Globus pallidus (tissue), 1 donor: ENCODE measurements at places on chromosomes 3 and 15.

- DNase-seq = no peak
These were observed 158.6 kb upstream of the LMCD1 start for GRCh38 chr3:8343058-8343457.

DNA sequence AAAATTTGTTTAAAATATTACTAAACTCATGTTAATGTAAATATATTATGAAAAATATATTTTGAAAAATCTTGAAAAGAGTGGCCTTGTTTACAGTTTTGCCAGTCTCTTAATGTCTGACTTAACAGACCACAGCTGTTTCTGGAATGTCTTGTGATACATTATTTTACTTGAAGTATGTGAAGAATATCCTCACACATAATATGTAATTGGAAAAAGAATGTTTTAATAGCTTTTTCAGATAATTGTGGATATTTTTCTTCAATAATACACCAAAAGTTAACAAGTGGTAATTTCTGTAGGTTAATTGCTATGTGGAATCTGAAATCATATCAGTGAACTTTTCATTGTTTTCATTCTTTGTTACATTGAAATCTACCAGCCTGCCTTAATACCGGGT is 101.3 kb downstream of the UBE2E2 start:
- DNase-seq = no peak

GRCh38 chr15:76916369-76916768 is 11.2 kb upstream of the SCAPER start:
- DNase-seq = no peak

GRCh38 chr3:105957722-105958121 is 88.9 kb upstream of the CBLB start:
- DNase-seq = no peak

GRCh38 chr3:69273896-69274295 is 112.0 kb downstream of the FRMD4B start:
- DNase-seq = no peak

- no peak for DNase-seq
These were observed 9.0 kb upstream of the SLC25A26 start for GRCh38 chr3:66211779-66212178.

GRCh38 chr3:13092621-13093617 is 19.7 kb upstream of the IQSEC1 start:
- DNase-seq = no peak

- DNase-seq = no peak
These were observed 5.6 kb downstream of the CLSTN2 start for GRCh38 chr3:139940622-139941021.

- no peak for DNase-seq
These were observed 26.4 kb upstream of the ZBED2 start for GRCh38 chr3:111621535-111621934.

DNA sequence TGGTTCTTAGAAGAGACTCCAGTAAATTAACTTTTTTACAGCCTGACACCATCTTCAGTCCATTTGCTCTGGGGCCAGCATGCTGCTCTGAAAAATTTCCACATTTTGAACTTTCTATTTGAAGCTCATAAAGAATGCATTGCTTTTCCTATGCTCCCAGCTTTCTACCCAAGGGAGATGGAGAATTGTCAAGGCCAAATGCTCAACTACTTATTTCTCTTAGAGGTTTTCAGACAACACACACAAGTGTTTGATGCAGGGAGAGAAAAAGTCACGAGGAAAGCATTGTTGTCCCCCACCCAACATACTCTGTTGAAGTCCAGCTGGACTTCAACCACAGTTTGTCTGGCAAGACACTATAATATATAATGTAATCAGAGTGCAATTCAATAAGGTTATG is 100.3 kb upstream of the CADPS start:
- no peak for DNase-seq

DNA sequence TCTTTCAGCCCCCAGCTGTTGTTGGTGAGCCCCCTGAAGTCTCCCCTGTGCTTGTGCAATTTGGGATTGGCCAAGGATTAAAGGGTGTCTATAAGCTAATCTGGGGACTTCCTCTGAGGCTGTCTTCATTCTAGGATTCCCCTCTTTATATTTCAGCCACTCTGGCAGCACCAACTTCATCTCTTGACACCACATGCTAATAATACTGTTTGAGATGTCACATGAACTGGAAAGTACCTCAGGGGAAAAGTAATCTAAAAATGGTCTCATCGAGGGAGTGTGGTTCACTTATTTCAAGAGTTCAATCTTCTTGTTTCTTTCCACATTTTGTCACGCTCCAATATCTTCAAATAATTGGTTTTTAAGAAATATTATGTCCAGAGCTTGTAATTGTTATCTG is 279.2 kb upstream of the TMC3 start:
- no peak for DNase-seq

GRCh38 chr3:42209917-42210316 is 56.1 kb downstream of the CCK start:
- no peak for DNase-seq

- no peak for DNase-seq
These were observed 387 bp upstream of the PAQR5 start for GRCh38 chr15:69298354-69298696.

DNA sequence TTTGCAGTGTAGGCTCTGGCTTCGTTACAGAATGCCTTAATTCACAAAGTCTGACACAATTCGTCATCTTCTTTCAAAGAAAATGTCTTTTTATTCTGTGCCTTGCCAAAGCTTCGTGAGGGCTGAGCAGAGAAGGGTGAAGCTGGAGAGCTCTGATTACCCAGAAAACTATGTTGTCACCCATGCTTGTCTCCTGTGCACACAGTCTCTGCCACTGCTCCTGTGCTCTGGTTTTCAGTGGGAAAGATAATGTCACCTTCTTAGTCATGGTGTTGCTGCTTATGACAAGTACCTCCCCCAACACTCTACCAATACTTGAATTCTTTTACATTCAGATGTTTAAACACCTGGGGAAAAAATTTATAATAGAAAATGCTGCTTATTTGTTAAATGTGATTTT is 509.2 kb upstream of the GRM7 start:
- DNase-seq = no peak

DNA sequence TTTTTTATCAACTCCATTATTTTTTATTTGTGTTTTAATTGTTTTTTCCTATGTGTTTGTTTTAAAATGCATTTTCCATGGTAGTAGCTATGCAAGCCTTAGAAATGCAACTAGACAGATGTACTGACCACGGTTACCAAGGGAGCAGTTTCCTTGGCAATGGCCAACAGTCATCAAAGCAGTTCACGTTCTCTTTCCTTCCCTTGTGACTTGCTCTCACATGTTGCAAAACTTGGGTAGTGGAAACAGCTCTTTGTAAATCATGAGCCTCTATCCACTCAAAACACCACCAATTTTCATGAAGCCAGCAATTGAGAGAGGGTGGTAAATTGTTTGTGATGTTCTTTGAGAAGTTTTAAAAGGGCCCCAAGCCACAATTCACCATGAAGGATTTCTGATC is 499.4 kb upstream of the MDFIC2 start:
- peak; percentile 42 for DNase-seq

DNA sequence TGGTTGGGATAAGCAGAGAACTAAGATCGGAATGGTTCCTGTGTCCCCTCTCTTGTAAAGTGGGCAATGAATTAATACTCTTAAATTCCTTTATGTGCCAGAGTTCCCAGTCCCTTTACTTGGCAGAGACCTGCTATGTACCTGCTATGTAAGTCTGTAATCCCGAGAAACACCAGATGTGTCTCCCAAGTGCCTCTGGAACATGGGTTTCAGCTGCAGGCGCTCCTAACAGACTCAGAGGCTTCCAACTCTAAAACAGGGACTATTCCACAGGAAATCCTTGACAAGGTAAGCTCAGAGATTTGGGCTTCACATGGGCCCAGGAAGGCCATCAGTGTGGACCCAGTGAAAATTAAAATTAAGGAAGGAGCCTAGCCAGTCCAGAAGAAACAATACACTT is 117.7 kb upstream of the PLCL2 start:
- no peak for DNase-seq

DNA sequence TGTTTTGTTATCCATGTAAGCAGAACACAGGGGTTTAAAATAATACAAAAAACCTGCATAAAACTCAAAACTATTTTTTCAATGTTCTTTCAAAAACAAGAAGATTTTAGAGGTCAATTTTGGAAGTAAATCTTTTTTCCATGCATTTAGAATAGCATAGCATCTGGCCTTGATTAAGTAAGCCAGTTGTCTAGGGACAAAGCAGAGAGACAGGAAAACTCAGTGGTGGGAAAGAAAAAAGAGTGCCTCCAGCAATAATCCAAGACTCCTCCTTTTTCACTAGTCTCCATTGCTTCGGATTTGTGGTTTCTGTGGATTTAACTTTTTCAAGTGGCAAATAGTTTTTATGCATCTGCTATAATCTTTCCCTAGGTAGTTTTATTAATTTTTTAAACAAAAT is 88.9 kb downstream of the SUCNR1 start:
- DNase-seq = no peak

- DNase-seq = no peak
These were observed 106.1 kb downstream of the OXNAD1 start for GRCh38 chr3:16370872-16371740.

DNA sequence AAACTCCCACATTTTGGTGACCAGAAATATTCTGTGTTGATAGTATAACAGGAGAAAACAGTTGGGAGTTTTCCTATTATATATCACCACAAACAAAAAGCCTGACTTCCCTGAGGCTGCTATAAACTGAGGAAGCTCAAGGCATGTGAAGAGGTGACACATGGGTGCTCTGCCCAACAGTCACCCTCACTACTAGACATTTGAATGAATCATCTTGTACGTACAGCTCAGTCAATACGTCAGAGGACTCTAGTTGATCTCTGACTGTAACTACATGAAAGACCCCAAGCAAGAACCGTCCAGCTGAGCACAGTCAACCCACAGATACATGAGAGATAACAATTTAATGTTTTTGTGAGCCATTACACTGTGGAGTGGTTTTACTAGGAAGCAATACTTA is 338.3 kb upstream of the ATP11B start:
- DNase-seq = no peak

DNA sequence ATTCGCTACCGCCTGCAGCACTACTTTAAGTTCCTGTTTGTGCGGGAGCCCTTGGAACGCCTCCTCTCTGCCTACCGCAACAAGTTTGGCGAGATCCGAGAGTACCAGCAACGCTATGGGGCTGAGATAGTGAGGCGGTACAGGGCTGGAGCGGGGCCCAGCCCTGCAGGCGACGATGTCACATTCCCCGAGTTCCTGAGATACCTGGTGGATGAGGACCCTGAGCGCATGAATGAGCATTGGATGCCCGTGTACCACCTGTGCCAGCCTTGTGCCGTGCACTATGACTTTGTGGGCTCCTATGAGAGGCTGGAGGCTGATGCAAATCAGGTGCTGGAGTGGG is 995 bp downstream of the CHST14 start:
- DNase-seq = no peak

DNA sequence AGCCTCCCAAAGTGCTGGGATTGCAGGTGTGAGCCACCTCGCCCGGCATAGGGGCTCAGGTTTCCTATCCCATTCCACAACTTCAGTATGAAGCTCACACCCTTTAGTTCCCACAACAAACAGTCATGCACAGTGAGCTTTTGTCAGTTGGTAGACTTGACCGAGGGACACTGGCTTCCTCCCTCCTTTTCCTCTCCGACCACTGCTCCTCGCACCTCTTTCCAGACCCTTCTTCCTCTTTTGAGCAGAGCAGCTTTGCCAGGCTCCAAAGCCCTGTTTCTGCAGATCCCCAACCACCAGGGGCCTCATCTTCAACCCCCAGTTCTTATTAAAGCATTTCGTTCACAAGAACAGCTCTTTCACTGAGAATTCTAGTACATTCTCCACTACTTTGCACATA is 12.7 kb upstream of the CILP start:
- no peak for DNase-seq

DNA sequence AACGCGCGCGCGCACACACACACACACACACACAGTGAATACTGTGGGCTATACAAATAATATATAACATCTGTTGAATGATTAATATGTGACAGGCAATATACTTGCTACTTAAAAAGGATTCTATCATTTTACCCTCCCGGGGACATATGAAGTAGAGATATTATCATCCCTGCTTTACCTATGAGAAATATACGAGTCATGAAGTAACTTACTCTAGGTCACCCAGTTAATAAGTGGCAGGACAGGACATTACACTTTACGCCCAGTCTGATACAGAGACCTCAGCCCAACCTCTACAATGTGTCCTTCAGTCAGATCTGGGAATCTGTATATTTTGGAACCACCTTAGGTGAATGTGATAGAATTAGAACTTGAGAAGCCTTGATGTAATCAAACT is 55.4 kb downstream of the CCDC54 start:
- DNase-seq = no peak

DNA sequence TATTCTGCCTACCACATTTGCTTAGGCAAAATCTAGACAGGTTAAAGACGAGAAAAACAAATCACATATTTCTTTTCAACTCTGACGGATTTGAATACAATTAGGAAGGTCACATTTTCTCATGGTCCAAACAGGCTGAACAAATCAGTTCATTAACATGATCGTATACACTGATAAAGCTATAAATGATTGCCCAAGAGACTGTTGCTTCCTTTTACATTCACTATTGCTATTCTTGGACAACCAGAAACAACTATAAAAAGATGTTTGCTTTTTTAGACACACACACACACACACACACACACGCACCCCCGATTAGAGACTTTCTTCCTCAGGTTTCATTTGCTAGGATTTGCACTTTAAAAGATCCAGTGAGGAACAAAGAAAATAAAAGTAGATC is 122.3 kb upstream of the BHLHE40 start:
- no peak for DNase-seq

- no peak for DNase-seq
These were observed 24.5 kb downstream of the CYFIP1 start for GRCh38 chr15:22955544-22956119.
